Glutamatergic neuron (in vitro differentiated cells): ENCODE measurements at places on chromosomes 7 and 10. TPM values are rescaled to one million over a fixed set of nuclear protein-coding genes. Genes with fewer than 3 reads are reported as not detected.

GPR15LG gene
- total RNA-seq = not detected

OAT gene
- 49.2 TPM for total RNA-seq

DNA sequence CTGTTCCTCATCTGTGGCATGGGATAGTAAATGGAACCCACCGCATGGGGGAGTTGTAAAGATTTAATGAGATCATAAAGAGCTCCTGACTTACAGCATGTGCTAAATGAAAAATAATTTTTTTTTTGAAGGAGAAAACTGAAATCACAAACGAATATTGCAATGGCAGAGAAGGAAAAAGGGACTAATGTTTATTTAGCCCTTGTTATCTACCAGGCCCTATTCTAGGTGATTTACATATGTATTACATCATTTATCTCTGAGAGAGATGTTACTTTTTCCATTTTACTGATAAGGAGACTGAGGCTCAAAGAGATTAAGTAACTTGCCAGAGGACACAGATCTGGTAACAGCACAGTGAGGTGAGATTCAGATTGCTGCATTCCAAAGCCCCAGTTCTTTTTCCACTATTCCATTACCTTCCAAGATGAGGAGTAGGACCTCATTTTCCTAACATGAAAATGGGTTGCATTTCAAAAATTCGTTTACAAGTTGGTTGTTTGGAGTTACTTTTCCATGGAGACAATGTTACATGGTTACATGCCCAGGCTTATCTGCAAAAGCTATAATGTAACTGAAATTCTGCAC is 28.6 kb downstream of the VCL start:
- no peak overlapping the region for H3K4me3 ChIP-seq
- peaks cover 2% of the 10 kb centered on the region for H3K27me3 ChIP-seq
- no peaks in the 10 kb centered on the region for H3K36me3 ChIP-seq

GRCh38 chr10:15510963-15511362 is 139.9 kb upstream of the FAM171A1 start:
- peaks cover 2% of the 10 kb centered on the region for H3K27me3 ChIP-seq
- no peak overlapping the region for H3K4me3 ChIP-seq
- H3K4me1 ChIP-seq = no peaks in the 10 kb centered on the region
- H3K36me3 ChIP-seq = peaks cover 5% of the 10 kb centered on the region

- H3K27me3 ChIP-seq = no peaks in the 10 kb centered on the region
- H3K4me1 ChIP-seq = no peaks in the 10 kb centered on the region
- DNase-seq = no peak
- no peak overlapping the region for H3K27ac ChIP-seq
- no peak overlapping the region for H3K4me3 ChIP-seq
- no peaks in the 10 kb centered on the region for H3K36me3 ChIP-seq
Observed at GRCh38 chr10:100934084-100934659, 21.4 kb downstream of the SLF2 start.

FBXL13 gene
- 1.1 TPM for total RNA-seq
